Activated effector memory CD4-positive, alpha-beta T cell treated with anti-CD3 and anti-CD28 coated beads, Interleukin-2, amount 50 U/mL, for 16 hours (primary cell): ENCODE measurements at places on chromosomes 12 and 14.

DNA sequence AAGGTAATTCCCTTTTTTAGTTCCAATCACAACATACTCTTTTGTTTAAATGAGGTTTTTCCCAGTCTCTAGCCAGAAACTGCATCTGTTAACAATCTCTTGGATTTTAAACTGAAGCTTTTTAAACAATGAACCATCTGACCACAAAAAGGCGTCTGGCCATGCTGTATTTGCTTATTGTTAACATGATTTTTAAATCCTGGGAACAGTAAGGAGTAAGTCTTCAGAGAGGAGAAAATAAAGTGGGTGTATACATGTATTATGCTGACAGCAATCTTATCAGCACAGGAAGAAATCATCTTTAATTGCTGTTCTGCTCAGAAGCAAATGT, 106.2 kb downstream of the DAAM1 start:
- DNase-seq, result no peak

- DNase-seq, result no peak
Observed at GRCh38 chr12:62772416-62772955, 162.5 kb downstream of the PPM1H start.

- no peak for DNase-seq
Observed at GRCh38 chr12:67519484-67520433, 128.8 kb upstream of the DYRK2 start.

GRCh38 chr14:71488703-71489191, 443.5 kb upstream of the RGS6 start:
- DNase-seq, result no peak

GRCh38 chr14:88853129-88853528, 28.7 kb downstream of the TTC8 start:
- DNase-seq, result no peak

DNA sequence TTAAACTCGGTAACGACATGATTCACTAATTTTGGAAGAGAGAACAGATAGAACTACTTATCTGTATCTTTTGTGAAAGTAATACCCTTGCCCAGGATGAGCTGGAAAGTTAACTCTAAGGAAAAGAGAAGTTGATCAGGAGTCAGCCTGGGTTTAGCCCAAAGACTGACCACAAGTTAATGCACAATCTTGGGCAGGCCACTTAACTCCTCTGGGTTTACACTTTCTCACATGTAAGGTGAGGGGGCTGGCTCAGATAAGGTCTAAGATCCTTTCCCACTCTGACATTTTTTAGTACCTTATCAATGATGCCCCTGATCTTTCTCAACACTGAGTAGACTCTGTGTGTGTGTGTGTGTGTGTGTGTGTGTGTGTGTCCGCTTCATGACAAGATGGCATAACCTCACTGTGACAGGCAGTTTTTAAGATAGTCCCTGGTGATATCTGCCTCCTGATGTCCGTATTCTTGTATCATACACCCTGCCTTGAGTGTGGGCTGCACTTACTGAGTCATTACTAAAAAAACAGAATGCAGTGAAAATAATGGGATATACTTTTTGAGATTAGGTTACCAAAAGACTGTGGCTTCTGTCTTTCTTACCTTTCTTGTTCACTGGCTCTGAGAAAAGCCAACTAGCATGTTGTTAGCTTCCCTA, 56.2 kb upstream of the CCDC198 start:
- no peak for DNase-seq

- no peak for DNase-seq
Observed at GRCh38 chr14:84254290-84254689, 1275.7 kb upstream of the FLRT2 start.
